ENCODE measurements at places on chromosomes 1 and 21.

GRCh38 chr1:13960375-13960987, 260.5 kb downstream of the PRDM2 start:
- DNase-seq, result peak; percentile 20

DNA sequence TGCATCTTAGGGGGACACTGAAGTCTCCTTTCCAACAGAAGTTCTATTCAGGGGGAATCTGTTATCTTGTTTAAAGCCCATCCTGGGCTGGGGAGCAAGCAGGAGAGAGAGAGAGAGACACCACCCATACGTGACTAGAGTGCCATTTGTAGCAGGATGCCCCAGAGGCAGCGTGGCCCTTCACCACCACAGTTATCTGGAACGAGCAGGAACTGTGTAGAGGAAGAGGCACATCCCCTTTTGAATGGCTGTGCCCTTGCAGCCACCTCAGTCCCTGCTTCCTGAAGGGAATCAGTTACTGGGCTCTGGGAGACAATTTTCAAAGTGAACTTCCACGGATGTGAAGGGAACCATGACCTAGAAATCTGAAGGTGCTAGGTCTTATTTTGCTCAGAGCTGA, 19.4 kb upstream of the LAMTOR5 start:
- no peak for DNase-seq

DNA sequence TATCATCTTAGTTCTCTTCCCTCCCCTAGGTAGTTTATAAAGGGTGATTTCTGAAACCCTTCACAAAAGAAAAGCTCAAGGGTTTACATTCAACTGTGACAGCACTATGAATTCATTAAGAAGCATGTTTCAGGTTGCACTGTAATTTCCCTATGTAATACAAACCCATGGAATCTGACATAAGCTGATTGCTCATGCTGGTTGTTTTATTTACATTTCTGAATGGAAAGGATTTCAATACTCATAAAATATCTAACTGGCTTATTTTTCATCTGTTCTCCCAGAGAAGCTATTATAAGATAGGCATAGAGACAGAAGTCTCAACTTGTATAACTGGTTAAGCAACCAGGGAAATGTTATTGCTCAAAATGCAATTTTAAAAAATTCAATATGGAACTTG, 20.5 kb downstream of the WNT2B start:
- DNase-seq, result no peak

- DNase-seq, result no peak
These were observed 4.6 kb downstream of the CTPS1 start for GRCh38 chr1:40984066-40984465.

- DNase-seq, result no peak
These were observed 3.7 kb downstream of the IL23R start for GRCh38 chr1:67169932-67170331.

DNA sequence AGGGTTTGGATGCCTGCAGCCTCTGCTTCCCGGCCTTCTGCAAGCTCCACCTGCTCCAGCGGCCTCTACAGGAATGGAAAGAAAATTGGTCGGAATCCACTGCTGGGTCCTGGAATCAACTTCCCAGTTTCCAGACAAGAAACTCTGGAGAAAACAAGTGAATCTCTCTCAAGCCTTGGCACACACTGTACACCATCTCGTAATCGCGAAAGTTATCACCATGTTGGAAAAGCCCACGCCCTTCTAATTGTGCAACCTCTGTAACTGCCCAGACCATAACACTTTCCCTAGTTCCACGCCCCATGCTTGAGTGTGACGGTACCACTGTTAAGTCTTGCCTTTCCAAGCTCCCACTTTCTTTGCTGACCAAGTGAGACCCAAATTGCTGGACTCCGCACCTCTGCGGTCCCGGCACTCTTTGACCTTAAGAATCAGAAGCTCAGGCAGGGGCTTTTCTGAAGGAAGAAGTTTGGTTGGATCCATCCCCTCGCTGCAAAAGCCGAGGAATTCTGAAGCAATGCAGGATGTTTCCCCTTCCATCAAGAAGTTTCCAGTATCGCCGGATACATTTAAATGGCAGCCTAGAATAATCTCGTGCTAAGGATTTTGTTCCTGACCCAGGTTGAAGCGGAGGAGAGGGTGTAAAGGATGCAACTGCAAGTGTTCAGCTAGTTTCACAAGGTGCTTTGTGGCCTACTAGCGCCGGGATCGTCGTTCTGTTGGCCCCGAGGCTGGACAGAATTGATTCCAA, 6.2 kb downstream of the NR5A2 start:
- no peak for DNase-seq

GRCh38 chr1:7691576-7691975, 79.5 kb upstream of the VAMP3 start:
- DNase-seq, result no peak

- DNase-seq, result no peak
These were observed 48.9 kb upstream of the IVNS1ABP start for GRCh38 chr1:185365951-185366350.

DNA sequence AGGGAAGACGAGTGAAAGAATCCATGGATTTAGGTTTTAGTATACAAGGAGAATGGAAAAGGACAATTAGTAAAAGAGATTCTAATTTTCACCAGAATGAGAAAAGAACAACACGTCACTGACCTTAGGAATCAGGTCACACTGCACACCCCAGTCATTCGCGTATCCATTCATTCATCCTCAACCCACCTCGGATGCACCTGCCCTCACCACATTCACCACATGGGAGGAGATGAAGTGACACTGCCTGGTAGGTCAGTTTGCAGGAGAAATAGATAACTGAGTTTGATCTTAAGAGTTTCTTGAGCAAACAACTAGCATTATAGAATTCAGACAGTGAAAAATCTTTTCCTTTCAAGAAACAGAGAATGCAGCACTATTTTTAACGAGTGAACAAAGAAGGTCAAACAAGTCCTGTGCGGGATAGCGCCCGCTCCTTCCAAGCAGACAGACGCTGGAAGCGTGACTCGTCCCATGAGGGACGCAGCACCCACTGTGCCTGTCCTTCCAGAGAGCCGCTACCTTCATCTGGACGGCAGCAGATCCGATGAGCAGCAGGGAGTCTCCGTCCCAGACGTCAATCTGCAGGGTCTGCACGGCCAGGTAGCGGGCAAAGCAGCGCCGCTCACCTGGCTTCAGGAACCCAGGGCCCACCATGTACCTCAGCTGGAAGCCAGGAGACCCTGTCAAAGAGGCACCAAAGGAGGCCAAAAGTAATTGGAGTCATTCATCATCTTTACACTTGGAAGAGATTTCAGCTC, 101.7 kb downstream of the NPHP4 start:
- DNase-seq, result no peak

GRCh38 chr1:76240316-76240715, 165.8 kb downstream of the ST6GALNAC3 start:
- no peak for DNase-seq

DNA sequence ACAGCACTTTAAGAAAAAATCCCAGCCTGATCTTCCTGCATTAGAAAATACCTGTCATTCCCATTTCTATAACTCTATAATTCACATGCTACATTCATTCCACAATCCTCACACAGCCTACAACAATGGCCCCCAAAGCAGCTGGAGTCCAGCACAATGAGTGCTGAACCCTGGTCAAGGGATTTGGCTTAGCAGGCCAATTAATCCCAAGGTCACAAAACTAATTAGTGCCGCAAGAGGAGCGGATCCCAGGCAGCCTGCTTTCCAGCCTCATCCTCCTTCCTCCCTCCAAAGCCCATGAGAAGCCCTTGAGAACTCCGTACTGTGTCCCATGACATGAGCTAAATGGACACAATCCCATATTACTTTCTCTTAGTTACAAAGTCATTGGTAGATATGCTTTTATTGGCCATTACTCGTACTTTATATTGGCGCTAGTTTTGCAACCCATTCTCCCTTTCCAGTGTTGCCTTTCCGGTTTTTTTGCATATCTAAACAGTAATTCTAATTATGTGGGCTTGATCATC, 94.8 kb downstream of the DAB1 start:
- no peak for DNase-seq

DNA sequence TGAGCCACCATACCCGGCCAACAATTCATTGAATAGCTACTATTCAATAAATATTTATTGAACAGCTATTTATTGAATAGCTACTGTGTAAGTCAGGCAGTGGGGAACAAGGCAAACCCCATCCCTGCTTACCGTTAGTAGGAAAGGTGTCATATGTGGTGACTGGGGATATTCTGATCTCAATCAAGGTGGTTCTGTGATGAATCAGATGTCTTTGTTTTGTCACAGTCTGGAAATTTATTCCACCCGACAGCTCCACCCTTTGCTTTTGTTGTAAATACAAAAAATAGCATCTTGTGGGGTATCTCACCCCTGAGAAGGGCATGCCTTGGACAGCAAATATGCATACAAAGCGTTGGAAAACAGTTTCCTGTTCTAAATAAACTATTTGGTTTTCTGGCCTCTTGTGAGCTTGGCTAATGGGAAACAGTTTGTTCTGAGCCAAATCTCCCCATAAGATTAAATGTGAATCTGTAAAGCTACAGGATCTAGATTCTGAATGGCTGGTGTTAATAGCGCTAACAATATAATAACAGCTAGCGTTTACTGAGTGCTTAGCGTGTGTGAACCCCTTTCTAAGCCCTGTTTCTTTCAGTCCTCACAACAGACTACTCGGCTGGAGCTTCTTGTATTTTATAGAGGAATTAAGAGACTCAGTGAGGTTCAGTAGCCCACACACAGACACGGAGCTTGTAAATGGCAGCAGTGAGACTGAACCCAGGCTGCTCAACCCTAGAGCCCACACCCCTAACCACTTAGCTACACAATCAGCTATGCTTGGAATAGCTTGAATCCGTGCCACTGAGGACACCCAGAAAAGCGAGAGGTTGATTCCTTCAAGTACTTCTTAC, 5.5 kb downstream of the PDPN start:
- DNase-seq, result no peak

DNA sequence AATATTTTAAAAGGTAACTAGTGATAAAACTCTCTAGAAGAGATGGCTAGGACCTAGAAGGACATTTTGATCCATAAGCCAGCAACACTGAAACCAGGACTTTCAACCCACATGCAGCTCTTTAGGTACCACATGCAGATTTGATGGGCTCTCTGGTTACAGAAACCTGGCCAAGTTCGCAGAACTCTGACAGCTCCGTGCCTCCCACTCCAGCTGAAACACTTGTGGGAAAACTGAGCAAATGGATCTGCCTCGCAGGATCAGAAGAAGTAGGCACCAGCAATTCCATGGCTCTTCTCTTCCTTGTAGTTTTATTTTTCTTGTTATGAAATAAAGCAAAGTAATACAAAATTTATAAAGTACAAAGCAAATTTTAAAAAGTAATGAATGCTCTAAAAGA, 58.5 kb downstream of the ST6GALNAC5 start:
- no peak for DNase-seq

GRCh38 chr1:213060836-213061235, 9.8 kb downstream of the RPS6KC1 start:
- no peak for DNase-seq

- no peak for DNase-seq
These were observed 70.5 kb downstream of the MRPL39 start for GRCh38 chr21:25536752-25537151.

- no peak for DNase-seq
These were observed at the start of gene CDKN2C for GRCh38 chr1:50969611-50970508. TSS of gene CDKN2C (plus strand) at chr1:50970245. CDS start at chr1:50970369, 124 bp downstream.

- DNase-seq, result no peak
These were observed 10.3 kb downstream of the KCNN3 start for GRCh38 chr1:154859786-154860155.

GRCh38 chr1:204837440-204838084, 33.1 kb upstream of the NFASC start:
- no peak for DNase-seq

GRCh38 chr1:188062456-188062855, 1233.7 kb downstream of the PLA2G4A start:
- no peak for DNase-seq

GRCh38 chr1:62212411-62212810, 17.8 kb downstream of the L1TD1 start:
- no peak for DNase-seq

DNA sequence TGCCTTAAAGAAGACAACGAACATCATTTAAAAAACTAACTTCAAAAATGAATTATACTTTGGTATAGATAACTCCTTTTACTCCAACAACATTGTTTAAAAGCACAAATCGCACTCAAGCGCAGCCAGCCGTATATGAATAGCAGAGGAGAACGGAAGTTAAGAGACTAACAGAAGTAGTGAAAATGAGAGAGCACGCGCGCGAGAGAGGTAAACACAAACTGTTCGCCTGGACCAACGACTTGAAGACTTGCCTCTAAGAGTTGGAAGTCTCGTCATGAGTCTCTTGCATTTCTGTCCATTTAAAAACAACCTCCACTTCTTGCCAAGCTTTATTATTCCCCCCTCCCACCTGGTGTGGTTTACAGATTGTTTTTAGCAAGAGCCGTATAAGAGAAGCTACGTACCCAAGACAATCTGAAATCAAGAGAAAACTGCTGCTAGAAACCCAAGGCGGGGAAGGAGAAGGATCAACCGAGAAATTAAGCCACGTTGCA, 479 bp downstream of the SELENOF start:
- no peak for DNase-seq

DNA sequence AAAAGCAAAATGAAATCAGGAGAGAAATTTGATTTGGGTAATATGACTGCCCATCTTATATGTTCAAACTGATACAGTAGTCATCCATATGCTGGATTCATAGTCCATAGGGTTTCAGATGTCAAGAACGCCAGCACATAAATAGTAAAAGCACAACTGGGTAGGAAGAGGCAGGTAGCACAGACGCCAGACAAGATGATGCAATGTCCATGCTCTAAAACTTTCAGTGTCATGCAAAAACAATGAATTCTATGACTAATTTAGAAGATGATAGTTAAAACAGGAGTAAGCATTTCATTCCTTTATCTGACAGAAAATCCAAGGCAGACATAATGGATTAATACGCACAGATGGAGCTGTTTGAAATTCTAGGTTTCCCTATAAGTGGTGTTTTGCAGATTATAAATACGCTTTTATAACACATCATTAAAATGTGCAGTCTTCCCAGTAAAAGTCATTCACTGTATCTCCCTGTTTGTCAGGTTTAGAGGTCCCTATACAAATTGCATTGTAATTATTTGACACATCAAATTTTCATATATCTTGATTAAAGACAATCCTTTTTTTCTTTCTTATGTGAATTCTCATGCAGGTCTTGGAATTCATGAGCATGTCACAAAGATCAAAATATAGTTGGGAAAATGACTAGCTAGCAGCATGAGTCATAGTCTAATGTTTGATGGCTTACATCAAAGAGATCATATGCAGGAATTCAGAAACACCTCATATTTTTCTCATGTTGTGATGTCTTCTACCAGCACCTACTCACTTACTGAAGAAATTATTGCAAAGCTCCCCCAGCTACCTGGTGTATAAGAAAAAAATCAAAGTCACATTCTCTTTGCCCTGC, 139.9 kb downstream of the DSCAM start:
- no peak for DNase-seq

Measured in stimulated activated CD4-positive, alpha-beta T cell treated with anti-CD3 and anti-CD28 coated beads, Interleukin-1b, Interleukin-23, amount 100 ng/mL, for 1 hour (primary cell).